ENCODE measurements at places on chromosomes 11 and 22.

GRCh38 chr22:40107851-40108378, 69.8 kb upstream of the TNRC6B start:
- DNase-seq: no peak

GRCh38 chr22:32475468-32476010, 928 bp downstream of the FBXO7 start:
- DNase-seq: peak; percentile 11

DNA sequence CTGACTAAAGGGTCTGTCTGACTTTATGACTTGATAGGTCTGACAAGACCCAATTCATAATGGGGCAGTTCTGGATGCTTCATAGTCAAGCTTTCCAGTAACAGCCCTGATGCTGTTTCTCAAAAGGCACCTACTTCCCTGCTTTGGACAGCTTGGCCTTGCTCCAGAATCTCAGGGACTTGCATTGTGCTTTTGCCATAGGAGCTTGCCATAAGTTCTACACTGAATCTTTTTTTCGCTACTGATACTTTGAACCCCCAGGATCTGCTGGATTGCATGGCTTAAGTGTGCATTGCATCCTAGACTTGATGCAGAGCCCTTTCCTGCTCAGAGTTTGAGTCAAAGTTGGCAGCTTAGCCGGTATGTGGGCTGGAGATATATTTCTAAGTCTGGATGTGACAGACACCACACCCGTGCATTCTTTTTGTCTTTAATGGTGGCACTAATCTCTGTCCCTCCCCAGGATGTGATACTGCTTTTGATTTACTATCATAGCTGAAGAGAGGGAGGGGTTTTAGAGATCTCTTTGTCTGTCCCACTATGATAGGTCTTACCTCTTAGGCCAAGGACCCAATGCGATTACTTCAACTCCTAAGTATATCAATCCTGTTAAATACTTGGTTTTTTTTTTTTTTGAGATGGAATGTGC, 16.9 kb upstream of the SLC3A2 start:
- DNase-seq: no peak

- DNase-seq: no peak
These were observed 19.3 kb downstream of the UPB1 start for GRCh38 chr22:24514241-24515026.

DNA sequence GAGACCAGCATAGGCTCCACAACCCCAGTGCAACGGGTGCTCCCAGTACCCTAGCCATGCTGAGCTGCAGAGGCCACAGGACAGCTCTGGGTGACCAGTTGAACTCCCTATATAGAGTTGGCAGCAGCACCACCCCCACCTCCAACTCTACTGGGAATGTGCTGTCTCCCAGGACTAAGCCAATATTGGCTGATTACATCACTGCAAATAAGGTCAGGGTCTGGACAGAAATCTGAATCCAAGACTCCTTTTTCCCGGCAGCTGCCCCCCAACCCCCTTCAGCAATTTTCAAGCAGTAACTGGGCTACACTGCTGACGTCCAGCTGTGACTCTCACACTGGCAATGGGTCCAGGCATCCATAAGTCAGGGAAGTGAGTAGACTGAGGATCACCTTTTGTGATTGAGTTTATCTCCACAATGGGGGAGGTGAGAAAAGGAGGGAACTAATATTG, at the start of gene HPX:
Gene HPX (minus strand): TSS at position 82 of the 453 bp plus-strand sequence. CDS start 24 bp downstream, at position 58.
- no peak for DNase-seq

GRCh38 chr11:108796551-108796950, 131.7 kb downstream of the DDX10 start:
- no peak for DNase-seq

DNA sequence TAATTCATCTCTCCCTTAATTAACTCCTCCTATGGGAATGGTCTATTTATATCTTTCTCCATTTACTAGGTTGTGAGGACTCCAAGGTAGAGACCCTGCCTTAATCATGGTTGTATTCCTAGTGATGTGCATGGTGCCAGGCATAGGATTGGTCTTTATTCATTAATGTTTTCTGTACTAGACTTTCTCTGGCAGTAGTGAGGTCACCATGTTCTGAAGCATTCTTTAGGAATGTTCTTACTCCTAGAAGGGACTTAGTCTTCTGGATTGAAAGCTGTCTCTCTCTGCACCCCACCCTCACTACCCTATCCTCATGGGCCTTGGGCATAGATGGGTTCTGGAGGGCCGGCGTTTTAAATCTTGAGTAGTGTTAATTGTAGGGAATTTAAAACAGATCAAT, 10.6 kb upstream of the INSC start:
- no peak for DNase-seq

GRCh38 chr11:1772270-1773130, 8.8 kb upstream of the CTSD start:
- DNase-seq: no peak

- DNase-seq: no peak
These were observed 3.6 kb downstream of the CD44 start for GRCh38 chr11:35142481-35143075.

GRCh38 chr22:48895336-48895735, 932.3 kb downstream of the BRD1 start:
- DNase-seq: no peak

GRCh38 chr11:64947208-64947814, 11.6 kb upstream of the GPHA2 start:
- DNase-seq: no peak

- peak; percentile 91 for DNase-seq
These were observed at the start of gene CDC42BPG for GRCh38 chr11:64844330-64845128. Gene CDC42BPG (minus strand): TSS chr11:64844653. CDS start chr11:64844569, 84 bp downstream.

DNA sequence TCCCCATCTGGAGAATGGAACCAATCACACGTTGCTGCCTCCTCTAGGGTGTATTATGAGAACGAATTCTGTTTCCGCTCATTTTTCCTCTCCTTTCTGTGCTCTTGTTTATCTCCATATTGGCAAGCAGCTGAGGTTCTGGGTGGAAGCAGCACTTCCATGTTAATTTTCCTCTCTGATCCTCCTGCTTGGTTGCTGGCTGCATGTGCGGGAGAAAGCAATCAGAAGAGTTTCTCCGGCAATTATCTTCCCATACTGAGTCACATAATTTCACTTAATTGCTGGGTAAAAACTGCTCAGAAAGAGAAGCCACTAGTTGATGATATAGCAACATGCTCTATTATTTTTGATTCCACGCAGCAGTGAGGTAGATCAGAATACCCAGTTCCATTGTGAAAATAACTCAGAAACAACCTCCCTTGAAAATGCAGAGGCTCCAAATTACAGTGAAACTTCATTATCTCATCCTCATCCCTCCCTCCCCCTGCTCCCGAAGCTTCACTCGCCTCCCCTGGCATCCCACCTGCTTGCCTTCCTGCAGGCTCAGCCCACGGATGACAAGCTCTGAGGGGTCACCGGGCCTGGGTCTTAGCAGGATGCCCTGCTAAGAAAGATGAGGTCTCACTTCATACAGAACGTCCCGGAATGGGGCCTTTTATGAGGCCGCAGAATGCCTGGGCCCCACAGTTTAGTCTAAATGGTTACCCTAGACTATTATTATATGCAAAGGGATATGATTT, 20.4 kb downstream of the FXYD6 start:
- DNase-seq: peak; percentile 30

GRCh38 chr22:49117486-49117885, 710.2 kb downstream of the BRD1 start:
- DNase-seq: no peak

- no peak for DNase-seq
These were observed 171.5 kb upstream of the B3GAT1 start for GRCh38 chr11:134583397-134583990.

- DNase-seq: no peak
These were observed 50.6 kb upstream of the ARFGAP3 start for GRCh38 chr22:42907404-42908373.

GRCh38 chr11:21933095-21933494, 259.8 kb upstream of the ANO5 start:
- DNase-seq: no peak

DNA sequence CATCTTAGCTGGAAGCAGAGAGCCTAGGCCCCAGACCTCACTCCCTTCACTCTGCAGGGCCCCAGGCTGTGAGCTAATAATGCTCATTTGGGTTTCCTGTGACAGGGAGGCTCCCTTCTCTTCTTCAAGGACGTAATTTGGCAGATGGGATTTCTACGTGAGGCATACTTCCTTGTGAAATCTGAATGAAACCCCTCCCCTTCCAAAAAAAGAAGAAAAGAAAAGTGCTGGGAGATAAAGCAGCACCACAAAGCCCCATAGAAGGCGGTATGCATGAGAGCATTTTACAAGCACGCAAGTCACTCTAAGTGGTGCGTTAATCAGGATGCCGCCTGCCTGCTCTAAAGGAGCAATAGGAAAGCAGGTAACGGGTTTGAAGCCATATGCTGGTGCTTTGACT, 5.7 kb downstream of the P2RX3 start:
- no peak for DNase-seq

- DNase-seq: no peak
These were observed 84.7 kb downstream of the MAML2 start for GRCh38 chr11:96257972-96258934.
